CD4-positive, alpha-beta T cell (primary cell): ENCODE measurements at places on chromosomes 16 and 17. TPM values are rescaled to one million over a fixed set of nuclear protein-coding genes. Genes with fewer than 3 reads are reported as not detected.

GRCh38 chr16:20307791-20308190, 19.5 kb downstream of the GP2 start:
- no peak for DNase-seq

Gene CCDC200
- total RNA-seq = 1.0 TPM

- DNase-seq = no peak
Measured at GRCh38 chr17:36592716-36593321, 1.1 kb downstream of the DHRS11 start.

Gene CBLN1
- total RNA-seq = not detected

DNA sequence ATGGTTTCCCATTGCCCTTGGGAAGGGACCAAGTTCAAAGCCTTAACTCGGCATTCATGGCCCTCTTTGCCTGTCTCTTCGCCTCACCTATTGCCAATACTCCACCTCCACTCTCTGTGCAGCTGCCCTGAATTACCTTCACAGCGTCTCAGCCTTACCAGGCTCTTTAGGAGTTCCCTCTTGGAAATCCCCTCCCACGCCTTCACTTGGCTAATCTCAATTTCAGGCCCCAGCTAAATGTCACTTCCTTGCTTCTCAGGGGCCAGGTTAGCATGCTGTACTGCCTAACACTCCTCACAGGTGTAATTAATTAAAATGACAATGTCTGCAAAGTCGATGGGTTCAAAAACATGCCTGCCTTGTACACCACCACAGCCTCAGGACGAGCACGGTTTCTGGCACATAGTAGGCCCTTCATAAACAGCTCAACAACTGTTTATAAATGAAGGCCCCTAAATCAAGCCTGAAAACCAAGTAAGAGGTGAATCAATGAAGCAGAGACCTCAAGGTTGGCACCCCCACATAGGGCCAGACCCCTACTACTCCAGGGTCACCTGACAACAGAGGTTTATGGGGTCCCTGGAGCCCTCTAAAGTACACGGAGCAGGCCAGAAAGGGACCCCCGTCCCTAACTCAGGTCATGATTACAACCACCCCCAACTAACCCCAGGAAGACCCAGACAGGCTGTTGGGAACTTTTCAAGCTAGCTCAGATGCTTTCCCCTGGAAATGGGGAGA, 11.2 kb upstream of the EEF2K start:
- peak; percentile 15 for DNase-seq

- peak; percentile 93 for DNase-seq
Measured at GRCh38 chr16:67660564-67661028, at the start of gene PARD6A. PARD6A (plus strand) TSS chr16:67660960; CDS start chr16:67661039, 79 bp downstream.

GRCh38 chr17:41211845-41212466, 14.5 kb upstream of the KRTAP9-2 start:
- DNase-seq = no peak

Gene C17orf78
- not detected for total RNA-seq

DNA sequence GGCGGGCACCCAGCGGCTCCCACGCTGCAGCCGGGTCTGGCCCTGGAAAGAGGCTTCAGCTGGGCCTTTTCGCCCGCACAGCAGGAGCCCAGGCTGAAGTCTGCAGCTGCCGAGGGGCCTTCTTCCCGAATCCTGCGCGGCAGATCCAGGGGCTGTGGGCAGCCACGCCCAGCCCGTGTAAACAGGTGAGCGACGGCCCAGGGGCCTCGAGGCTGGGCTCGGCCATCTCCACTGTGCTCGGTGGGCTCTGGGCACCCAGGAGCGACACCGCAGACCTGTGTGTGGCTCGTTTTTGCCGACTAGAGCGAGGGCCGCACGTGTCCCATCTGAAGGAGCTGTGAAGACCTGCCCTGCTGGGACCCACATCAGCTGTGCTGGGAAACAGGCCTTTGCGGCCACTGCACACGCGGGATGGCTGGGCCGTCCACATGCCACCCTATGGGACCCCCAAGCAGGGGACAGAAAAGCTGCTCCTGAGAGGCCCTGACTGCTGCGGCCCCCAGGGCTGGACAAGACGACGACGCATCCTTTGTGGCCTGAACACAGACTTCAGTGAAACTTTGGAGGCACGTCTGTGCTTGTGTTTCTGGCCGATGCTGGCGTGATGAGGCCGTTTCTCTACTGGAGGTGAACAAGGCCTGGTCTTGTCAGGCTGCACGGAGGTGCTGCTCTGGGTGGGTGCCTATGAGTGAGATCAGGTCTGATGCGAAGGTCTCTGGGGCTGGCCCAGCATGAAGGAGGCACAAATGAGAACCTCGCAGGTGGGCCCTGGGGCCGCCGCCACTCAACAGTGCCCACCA, 5.2 kb upstream of the APRT start:
- no peak for DNase-seq

DNA sequence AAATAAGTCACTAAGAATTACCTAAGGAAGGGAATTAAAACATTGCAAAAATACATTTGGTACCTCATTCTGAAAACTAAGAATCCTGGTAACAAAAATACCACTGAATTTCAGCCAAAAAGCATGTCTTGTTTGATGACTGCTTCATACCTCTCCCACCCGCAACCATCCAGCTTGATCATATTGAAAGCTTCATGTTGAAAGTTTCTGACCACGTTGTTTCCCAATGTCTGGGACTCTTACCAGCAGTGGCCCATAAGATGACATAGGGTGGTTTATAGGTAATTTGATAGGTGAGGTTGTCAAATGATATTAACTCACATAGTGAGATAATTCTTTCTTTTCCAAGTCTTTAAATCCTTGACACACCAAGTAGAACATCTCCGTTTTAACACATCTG, 139.3 kb downstream of the CDH11 start:
- DNase-seq = no peak

- DNase-seq = no peak
Measured at GRCh38 chr17:81608605-81609004, 28.3 kb downstream of the NPLOC4 start.

- DNase-seq = no peak
Measured at GRCh38 chr17:56185491-56186221, 32.4 kb downstream of the ANKFN1 start.

- DNase-seq = no peak
Measured at GRCh38 chr16:82082543-82083244, 47.6 kb downstream of the HSD17B2 start.

Gene MYH1
- total RNA-seq = not detected

Gene SSTR5
- total RNA-seq = not detected

Gene DDX52
- total RNA-seq = 30.1 TPM

Gene SEZ6
- total RNA-seq = 0.31 TPM

DNA sequence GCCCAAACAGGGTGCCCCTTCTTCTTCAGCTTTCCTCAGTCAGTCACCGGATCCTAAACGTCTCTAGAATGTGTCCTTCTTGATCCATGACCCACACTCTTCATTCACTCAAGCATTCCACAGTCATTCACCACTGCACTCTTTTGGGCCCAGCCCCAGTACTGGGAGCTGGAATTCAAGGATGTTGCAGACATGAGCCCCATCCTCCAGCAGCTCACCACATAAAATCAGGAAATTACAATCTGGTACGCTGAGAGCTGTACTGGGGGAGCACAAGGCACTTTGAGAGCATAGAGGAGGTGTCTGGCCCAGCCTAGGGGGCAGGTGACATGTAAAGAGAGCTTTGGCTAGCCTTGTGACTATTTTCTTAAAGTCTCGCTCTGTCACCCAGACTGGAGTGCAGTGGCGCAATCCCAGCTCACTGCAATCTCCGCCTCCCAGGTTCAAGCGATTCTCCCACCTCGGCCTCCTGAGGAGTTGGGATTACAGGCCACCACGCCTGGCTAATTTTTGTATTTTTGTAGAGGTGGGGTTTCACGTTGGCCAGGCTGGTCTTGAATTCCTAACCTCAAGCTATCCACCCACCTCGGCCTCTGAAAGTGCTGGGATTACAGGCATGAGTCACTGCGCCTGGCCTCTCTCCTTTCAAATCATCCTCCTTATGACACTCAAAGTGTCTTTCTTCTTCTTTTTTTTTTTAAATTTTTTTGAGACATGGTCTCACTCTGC, 18.7 kb downstream of the CES4A start:
- DNase-seq = no peak

- DNase-seq = peak; percentile 31
Measured at GRCh38 chr16:16025214-16025968, 76.0 kb downstream of the ABCC1 start.

Gene OSGIN1
- total RNA-seq = 2.6 TPM

Gene PYDC1
- total RNA-seq = not detected

GRCh38 chr17:3533752-3534151, 23.9 kb downstream of the TRPV3 start:
- no peak for DNase-seq

Gene HS3ST3B1
- 9.3 TPM for total RNA-seq

DNA sequence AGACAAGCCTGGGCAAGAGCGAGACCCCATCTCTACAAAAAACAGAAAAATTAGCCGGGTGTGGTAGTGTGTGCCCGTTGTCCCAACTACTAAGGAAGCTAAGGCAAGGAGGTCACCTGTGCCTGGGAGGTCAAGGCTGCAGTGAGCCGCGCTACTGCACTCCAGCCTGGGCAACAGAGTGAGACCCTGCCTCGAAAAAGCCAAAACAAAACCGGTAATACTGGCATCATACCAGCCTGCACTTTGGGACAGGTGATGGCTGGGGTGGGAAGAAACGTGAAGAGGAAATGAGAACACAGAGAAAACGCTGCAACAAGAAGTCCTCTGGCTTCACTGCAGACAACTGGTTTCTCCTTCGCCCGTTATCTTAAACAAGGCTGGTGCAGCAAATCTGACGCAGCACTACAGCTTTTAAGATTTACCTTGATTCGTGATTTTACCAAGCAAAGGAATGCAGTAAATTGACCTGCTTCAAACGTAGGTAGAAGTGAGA, 725 bp upstream of the CASC3 start:
- DNase-seq = peak; percentile 4

Gene CACNG5
- not detected for total RNA-seq

DNA sequence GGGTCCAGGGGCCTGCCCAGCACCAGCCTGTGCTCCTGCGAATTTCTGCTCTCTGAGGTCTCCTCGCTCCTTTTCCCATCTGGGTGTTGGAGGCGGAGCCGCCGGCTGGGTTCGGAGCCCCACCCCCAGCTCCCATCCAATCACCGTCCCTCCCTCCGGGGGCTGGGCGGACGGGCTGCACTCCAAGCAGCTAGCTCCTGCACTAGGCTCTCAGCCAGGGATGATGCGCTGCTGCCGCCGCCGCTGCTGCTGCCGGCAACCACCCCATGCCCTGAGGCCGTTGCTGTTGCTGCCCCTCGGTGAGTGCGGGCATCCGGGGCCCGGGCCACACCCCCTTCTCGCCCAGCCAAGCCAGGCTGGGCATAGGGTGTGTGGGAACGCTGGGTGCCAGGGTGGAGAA, at the start of gene NRN1L:
Gene NRN1L, plus strand, starts transcription at position 202 of the 400 bp plus-strand sequence. Its CDS starts 19 bp downstream, at position 221.
- no peak for DNase-seq

GRCh38 chr16:1026057-1026783, 44.6 kb downstream of the SOX8 start:
- no peak for DNase-seq

- no peak for DNase-seq
Measured at GRCh38 chr16:73527187-73527586, 479.3 kb upstream of the ZFHX3 start.

DNA sequence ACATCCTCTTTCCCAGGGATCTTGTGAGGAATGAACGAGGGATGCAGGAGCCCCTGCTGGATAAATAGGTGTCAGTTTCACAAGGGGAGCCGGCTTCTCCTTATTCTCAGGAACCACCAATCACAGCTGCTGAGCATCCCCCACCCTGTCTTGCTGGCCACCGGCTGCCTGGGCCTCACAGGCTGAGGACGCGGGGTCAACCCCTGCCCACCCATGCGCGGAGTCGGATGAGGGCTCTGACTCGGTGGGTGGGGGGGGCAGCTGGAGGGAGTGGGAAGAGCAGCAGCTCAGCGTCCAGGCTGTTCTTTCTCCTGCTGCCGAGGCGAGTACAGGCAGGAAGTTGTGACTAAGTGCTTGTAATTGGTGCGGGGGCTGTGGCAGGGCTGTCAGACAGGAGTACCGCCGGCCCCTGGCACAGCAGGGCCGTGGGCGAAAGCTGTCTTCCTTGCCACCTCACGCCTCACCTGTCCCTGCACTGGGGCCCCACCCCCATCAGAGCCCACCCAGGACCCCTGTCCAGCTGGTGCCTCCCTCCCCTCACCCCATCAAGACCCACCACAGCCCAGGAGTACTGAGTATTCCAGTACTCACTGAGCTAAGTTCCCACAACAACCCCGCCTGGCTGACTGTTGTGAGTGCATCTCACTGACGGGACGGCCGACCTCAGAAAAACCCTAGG, 11.0 kb upstream of the DPEP1 start:
- DNase-seq = peak; percentile 72

GRCh38 chr16:59126486-59126885, 392.4 kb upstream of the GOT2 start:
- no peak for DNase-seq

Gene GLTPD2
- total RNA-seq = not detected

Gene CCL3
- total RNA-seq = 0.78 TPM

GRCh38 chr17:76681222-76682137, 29.3 kb downstream of the MXRA7 start:
- DNase-seq = peak; percentile 78

- no peak for DNase-seq
Measured at GRCh38 chr17:44130693-44131349, 7.4 kb upstream of the HDAC5 start.

DNA sequence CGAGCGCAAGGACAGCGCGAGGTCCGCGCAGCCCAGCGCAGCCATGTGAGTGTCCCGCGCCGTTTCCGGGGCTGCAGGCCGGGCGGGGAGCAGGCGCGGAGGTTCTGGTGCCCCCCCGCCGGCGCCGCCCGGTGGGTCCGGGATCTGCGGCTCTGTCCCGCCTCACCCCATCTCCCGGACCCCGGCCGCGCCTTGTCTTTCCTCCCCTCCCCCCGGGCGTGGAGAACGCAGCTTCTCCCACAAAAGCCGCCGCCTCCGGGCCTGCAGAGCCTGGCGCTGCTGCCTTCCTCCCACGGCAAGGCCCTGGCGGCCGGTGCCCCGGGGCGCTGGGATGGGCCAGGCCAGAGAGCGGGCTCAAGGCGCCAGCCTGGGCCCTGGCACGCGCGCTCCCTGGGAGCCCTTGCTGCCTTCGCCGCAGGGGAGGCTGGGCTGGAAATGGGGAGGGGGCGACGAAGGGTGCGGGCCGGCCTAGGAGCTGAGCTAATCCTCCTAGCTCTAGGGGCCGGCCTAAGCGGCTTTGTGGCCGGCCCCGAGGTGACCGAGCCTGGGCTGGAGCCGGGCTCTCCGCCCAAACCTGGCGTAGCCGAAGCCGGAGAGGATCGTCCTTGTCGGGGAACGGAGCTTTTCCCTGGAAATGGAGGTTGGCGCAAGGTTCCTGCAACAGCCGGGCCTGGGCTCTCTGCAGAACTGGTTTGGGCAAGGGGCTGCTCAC, 397 bp downstream of the RIPOR1 start:
- peak; percentile 46 for DNase-seq

DNA sequence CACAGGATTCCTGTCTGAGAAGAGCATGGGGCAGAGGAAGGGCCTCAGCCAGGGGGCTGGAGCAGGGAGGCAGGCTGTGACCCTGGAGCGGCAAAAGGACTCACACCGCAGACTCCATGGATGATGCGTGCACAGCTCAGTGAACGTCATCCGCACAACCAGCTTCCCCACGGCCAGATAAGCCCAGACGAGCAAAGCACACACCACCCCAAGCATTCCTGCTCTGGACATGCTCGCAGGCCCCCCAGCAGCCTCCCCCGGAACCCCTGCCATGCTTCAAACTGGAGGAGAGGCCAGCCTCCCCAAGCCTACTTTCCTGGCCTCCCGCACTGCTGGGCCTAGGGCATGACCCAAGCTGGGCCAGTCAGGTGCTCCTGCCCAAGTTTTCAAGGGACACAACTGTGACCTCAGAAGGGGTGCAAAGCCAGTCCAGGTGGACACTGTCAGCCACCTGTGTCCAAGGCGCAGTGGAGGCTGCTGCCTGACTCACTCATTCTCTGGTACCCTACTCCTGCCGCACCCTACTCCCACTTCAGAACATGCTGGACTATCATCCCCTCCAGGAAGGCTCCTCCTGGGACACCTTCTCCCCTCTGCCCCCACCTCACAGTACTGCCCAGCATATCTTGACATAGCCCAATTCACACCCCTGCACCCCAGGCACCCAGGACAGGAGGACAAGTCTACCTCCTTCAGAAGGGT, 4.8 kb downstream of the BCAR1 start:
- DNase-seq = no peak
